ENCODE measurements at places on chromosomes 4 and X.
A peak's percentile ranks its signal among the peaks of the same experiment; 100 is the strongest.

DNA sequence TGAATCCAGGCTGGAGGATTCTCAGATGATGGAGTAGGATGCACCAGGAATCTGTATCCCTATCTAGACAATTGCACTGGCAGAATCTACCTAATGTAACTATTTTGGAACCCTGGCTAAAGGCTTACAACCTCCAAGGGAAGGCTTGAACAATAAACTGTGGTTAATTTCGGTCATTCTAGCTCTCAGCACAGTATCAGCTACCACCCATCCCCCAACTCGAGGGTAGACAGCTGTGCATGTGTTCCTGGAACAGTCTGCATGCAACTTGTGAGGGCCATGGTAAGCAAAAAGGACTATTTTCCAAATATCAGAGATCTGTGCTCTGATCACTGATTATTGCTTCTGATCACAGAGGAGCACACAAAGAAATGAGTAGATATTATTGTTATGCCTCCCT is 34.0 kb downstream of the ELF2 start:
- no peak for DNase-seq

GRCh38 chrX:72255445-72255844 is 16.6 kb upstream of the ERCC6L start:
- no peak for DNase-seq

GRCh38 chr4:139559089-139559479 is 3.1 kb upstream of the SETD7 start:
- no peak for DNase-seq

DNA sequence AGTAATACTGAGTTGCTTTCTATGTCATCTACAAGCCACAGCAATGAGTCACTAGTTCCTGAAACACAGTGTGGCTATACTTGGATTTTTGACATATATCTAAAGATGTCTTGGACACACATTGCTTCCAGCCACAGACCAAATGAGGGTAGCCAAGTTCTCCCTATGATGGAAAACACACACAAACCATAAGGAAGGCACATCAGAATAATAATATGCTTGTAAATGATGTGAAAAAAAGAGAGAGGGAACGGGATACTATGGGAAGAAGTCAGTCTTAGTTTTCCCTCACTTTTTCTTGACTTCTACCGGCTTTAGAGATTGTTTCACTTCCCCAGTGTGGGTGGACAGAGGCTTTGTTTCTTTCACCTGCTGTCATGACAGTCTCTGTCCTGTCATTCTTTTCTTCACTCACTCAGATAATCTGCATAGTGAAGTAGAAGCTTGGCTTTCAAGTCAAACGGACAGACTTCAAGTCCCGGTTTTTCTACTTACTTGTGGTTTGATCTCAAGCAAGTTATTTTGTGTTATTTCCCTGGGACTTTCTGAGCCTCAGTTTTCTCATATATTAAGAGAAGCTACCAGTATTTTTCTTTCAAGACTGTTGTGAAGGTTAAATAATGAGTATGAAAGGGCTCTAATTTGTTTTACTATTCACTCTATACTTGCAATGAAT is 34.7 kb downstream of the P2RY10 start:
- no peak for DNase-seq

DNA sequence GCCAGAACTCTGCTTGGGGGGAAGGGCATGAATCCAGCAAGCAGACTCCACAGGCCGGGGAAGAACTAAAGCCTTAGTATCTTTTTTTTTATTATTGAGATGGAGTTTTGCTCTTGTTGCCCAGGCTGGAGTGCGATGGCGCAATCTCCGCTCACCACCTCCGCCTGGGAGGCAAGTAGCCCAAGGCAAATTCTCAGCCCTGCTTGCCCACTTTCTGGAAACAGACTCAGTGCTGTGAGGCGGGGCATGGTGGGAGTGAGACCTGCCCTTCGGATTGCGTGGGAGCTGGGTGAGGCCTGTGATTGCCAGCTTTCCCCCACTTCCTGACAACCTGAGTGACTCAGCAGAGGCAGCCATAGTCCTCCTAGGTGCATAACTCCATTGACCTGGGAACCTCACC is 348.8 kb downstream of the GASK1B start:
- DNase-seq: no peak

- no peak for DNase-seq
Observed at GRCh38 chr4:73606465-73606974, 13.7 kb downstream of the RASSF6 start.

DNA sequence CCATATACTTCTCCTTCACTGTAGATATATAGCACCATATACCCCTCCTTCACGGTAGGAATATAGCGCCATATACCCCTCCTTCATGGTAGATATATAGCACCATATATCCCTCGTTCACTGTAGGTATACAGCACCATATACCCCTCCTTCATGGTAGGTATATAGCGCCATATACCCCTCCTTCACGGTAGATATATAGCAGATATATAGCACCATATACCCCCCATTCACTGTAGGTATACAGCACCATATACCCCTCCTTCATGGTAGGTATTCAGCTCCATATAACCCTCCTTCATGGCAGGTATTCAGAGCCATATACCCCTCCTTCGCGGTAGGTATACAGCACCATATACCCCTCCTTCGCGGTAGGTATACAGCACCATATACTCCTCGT is 12.5 kb downstream of the SNX25 start:
- DNase-seq: no peak

DNA sequence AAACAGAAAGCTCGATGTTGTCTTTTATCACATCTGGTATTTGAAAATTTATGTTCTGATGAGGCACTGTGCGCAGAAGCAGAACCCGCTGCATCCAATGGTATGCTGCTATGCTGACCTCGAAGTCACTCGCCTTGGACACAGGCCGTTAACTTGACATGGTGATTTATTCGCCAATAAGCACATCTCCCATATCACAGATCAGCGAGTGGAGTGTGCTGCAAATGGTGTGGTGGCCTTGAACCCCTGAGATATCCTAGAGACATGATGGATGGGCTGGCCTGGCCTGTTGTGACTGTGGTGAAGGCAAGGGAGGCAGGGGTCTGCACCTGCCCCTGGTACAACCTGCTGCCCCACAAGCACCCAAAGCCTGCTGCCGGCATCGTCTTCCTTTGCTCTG is 175.4 kb upstream of the FRG1 start:
- no peak for DNase-seq

DNA sequence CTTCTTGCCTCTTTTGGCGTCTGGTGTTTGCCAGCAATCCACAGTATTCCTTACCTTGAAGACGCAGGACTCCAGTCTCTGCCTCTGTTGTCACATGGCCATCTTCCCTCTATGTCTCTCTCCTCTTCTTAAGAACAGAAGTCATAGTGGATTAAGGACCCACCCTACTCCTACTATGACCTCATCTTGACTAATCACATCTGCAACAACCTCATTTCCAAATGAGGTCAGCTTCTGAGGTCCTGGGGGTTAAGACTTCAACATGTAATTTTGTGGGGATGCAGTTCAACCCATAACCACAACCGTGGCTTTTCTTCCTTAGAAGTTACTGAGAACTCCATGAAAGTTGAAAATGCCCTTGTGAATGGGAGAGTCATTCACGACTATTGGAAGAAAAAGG is 23.3 kb downstream of the TLR8 start:
- DNase-seq: no peak

- DNase-seq: no peak
Observed at GRCh38 chr4:151417164-151417571, 8.2 kb downstream of the FHIP1A start.

GRCh38 chr4:78940752-78941151 is 1.5 kb upstream of the PAQR3 start:
- DNase-seq: no peak

DNA sequence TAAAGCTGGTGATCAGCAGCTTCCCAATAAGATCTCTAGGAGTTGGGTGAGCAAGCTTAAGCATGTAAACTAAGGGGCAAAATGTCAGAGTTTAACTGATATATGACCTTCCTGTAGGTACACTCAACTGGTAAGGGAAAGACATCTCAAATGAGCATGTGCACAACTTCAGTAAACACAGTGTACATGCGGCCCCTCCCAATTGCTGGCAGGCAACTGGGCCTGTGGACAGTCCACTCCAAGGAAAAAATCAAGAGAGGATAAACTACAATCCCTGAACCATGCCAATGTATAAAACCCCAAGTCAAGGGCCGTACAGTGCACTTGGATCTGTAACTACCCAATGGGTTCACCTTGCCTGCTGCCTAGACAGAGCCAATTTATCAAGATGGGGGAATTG is 4.9 kb upstream of the NAA11 start:
- no peak for DNase-seq

DNA sequence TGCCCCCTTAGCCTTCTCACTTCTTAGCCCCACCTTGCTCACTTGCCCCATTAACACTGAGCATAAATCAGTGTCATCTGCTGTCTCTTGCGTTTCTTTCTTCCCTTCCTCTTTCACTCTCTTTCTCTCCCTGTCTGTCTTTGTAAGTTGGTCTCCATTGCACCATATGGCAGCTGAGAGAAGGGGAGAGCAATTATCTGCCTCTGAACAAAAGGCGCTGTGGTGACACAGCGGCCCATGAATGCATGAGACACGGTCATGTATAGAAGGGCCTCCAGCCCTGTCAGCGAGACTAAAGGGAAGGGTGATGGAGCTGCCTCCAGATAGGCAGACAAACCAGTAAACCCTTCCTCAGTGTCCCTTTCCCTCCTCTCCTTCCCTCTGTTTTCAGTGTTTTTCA is 88.8 kb upstream of the PCDH18 start:
- no peak for DNase-seq

- peak; percentile 13 for DNase-seq
Observed at GRCh38 chrX:42290608-42291007, 367.3 kb upstream of the CASK start.

DNA sequence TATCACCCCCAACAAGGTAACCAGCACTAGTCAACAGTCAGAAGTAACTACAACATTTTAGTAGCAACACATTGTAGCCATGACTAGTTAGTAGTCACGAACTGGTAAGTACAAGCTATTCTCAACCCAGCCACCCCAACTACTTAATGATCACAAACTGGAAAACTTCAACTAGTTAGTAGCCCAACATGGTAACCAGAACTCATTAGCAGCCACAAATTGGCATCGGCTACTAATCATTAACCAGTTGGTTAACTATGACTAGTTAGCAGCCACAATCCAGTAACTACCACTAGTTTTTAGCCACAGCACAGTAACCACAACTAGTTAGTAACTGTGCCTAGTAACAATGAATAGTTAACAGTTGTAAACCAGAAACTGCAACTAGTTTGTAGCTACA is 385.1 kb upstream of the CXorf51B start:
- DNase-seq: no peak

DNA sequence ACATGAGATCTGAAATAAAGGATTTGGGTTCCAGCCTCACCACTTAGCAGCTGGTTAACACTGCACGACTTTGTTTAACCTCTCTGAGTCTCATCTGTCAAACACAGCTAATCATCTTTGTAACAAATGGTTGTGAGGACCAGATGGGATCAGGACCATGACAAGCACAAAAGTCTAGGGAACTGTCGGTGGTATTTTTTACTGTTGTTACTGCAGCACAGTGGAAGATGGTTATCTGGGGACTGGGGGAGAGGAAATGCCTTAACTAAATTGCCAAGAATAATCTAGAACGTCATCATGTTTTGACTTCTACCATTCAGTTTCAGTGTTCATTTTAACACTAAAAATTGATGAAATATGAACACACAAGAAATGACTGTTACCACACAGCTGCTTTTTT is 99.5 kb downstream of the ADGRA3 start:
- DNase-seq: no peak

DNA sequence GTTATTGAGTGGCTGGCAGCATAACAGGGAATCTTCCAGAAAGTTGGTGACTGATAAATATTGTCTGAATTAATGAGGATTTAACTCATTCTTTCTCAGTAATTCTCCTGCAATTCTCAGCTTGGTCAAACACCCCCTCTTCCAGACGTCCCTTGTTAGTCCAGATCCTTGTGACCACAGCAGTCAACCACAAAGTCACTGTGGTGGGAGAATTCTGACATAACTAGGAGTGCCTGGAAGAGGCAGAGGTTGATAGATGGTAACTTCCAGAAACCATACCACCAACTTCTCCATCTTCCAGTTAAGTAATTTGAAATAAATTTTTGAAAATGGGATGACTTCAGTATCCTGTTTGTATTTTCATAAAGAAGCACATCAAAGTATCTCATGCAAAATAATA is 90.1 kb downstream of the CEP44 start:
- DNase-seq: no peak

DNA sequence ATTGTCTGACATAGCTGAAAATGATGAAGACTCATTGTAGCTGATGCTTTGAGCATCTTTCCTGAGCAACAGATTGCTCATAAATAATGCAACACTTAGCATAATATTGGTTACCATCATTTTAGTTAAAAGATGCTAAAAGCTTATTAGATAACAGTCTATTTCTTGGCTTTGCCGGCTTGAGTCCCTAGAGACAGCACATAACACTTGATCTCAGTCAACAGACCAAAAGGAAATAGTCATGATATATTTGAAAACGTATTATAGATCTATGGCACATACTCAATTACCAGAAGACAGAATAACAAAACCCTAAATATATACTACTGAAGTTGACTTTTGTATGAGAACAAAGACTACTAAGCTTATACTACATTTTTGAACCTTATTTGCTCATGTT is 846.7 kb upstream of the EPHA5 start:
- DNase-seq: no peak

GRCh38 chr4:2423066-2423465 is 4.3 kb downstream of the CFAP99 start:
- DNase-seq: no peak

DNA sequence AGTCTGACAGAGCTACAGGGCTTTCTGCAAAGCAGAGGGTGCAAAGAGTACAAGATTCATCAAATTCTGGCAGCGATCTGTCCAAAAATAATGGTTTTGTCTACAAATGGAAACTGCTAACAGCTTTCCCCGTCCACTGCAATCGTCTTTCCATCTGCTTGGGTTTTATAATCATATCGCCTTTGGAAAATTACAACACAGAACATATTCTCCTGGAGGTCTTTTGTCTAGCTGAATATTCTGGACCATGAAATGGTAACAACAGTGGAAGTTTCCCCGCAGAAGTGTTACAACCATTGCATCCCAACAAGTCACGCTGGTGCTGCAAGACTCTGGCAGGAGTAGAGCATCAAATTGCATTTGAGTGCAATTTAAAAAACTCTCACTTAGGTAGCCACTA is 101.2 kb upstream of the BOD1L1 start:
- no peak for DNase-seq

- DNase-seq: peak; percentile 70
Observed at GRCh38 chrX:2828344-2828958, at the start of gene GYG2. TSS of gene GYG2 (plus strand) at chrX:2828930. CDS start at chrX:2830189, 1,259 bp downstream.

DNA sequence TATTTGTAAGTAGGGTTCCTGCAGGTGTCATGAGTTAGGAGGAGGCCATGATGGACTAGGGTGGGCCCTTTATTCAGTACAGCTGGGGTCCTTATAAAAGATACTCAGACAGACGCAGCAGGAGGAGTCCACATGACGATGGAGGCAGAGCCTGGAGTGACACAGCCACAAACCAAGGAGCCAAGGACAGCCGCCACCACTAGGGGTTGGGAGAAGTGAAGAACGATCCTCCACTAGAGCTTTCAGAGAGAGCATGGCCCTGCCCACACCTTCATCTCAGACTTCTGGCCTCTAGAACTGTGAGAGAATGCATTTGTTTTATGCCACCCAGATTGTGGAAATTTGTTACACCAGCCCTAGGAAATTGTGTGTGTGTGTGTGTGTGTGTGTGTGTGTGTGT is 31.1 kb downstream of the JAKMIP1 start:
- DNase-seq: no peak

All from D341Med (cell line).